ENCODE measurements at places on chromosomes 7 and 10. TPM values are rescaled to one million over a fixed set of nuclear protein-coding genes. Genes with fewer than 3 reads are reported as not detected.

The CDC14C gene
- not detected for total RNA-seq

- no peak for DNase-seq
These were observed 45.2 kb downstream of the GNAT3 start for GRCh38 chr7:80466636-80467035.

The PRF1 gene
- total RNA-seq: not detected

The CTBP2 gene
- total RNA-seq: 221 TPM

- no peak for DNase-seq
These were observed 356.2 kb upstream of the NFE2L3 start for GRCh38 chr7:25795824-25796235.

Data from H1 (cell line).